Fibroblast of skin of scalp (primary cell): ENCODE measurements at places on chromosomes 3 and 15.
A peak's percentile ranks its signal among the peaks of the same experiment; 100 is the strongest.

GRCh38 chr15:45690581-45691260 lies 55.9 kb downstream of the SQOR start:
- DNase-seq: no peak

GRCh38 chr3:70815817-70816216 lies 503.4 kb upstream of the MDFIC2 start:
- no peak for DNase-seq

DNA sequence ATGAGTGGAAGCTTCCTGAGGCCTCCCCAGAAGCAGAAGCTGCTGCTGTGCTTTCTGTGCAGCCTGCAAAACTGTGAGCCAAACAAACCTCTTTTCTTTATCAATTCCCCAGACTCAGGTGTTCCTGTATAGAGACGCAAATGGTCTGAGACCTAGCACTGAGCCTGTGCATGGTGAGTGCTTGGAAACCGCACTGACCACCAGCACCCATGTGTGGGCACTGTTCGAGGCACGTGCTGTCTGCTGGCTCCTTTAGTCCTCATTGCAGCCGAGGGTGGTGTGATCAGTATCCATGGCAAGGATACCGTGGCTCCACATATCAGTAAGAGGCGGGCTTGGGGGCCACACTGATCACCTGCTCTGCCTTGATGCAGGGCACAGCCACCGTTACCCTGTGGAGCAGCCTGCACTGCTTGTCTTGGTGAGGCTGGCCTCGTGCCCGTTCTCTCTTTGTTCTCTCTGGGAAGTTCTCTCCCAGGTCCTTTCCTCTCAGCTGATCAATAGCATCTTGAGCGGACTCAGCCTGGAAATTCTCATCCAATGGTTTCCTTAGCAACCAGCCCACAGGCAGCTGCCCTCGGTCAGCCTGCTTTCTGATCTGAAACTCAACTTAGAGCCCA lies 101.0 kb downstream of the PLXNA1 start:
- DNase-seq: no peak

- no peak for DNase-seq
These were observed 30.2 kb downstream of the RPLP1 start for GRCh38 chr15:69482686-69483256.

DNA sequence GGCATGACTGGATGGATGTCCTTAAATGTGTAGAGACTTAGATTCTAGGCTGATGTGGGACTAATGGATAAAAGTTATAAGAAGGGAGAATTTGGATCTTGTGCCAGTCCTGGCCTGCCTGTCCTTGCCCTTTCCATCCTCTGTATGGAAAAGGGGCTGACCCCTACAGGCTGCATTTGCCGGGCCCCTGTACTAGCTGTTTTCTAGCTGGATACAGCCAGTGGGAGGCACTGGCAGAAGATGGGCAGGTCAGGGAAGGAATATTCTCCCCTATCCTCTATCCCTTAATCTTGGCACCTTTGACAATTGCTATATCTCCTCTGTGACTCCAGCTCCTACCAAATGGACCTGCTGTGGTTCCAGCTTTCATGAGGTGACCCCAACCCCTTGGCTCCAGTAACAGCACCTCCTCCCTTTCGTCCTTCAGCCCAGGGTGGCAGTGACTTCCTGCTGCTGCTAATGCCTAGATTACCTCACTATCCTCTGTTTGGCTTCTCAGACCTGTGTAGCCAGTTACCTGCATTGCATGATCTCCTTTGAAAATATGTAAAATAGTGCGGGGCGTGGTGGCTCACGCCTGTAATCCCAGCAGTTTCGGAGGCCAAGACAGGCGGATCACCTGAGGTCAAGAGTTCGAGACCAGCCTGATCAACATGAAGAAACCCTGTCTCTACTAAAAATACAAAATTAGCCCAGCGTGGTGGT lies 6.2 kb upstream of the TNFAIP8L3 start:
- no peak for DNase-seq

DNA sequence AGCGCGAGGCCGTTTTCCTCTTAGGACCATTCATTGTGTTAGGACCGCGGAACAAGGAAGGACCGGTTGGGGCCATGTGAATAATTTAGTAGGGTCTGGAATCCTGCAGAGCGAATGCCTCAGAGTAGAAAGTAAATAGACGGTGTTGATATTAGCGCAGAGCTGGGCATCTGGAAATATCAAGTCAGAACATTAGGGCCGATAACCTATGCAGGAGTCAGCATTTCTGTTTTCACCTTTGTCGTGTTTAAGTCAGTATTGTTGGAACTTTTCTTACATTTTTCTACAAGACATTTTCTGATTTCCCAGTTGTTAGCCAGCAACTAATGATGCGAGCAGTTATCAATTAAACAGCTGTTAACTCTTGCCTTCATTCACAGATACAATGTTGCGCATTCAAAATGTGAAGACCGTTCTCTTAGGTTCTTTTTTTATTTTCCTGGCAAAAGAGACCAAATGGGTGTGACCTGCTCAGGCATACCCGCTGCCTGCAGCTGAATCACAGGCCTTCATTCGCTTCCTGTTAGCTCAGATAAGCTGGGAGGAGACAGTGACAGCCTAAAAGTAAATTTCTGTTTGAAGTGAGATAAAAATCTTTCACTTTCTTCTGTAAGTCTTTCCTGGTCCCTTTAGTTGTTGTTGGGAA lies 966 bp upstream of the PKM start:
- peak; percentile 74 for DNase-seq

GRCh38 chr3:143507735-143508580 lies 340.3 kb downstream of the SLC9A9 start:
- DNase-seq: peak; percentile 81

DNA sequence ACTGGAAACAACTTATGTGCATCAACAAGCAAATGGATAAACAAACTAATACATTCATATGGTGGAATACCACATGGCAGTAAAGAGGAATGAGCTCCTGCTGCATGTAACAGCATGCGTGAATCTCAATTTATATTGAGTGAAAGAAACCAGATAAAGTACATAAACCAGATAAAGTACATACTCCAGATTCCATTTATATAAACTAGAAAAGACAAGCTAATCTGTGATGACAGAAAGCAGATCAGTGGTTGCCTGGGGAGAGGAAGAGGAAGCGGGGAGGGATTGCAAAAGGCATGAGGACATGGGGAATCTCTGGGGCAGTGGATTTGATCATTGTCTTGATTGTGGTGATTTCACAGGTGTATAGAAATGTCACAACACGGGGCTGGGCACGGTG lies 34.2 kb downstream of the LIMD1 start:
- no peak for DNase-seq

DNA sequence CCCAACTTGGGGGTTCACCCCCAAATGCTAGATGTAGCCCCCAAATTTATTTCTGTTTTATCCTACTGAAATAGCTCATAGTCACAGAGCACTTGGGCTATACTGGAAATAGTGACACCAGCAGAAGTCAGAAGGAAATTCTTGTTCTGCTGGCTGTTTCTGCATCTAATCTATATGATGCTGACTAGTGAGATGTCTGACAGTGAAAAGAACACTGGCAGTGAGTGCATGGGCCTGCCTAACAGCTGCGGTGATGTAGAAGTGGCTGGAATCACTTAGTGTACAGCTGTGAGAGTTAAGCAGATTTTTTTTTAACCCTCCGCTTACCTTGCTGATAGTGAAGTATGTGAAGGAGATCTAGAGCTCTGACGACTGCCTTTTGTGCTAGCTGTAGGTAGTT lies 14.0 kb downstream of the TTC14 start:
- no peak for DNase-seq

- no peak for DNase-seq
These were observed 305.7 kb upstream of the ICE2 start for GRCh38 chr15:60784483-60785254.

GRCh38 chr15:64731012-64731804 lies 44.2 kb downstream of the RBPMS2 start:
- peak; percentile 65 for DNase-seq

GRCh38 chr3:22862111-22862510 lies 341.0 kb upstream of the UBE2E2 start:
- no peak for DNase-seq

GRCh38 chr15:69941706-69942495 lies 155.8 kb downstream of the TLE3 start:
- no peak for DNase-seq

- no peak for DNase-seq
These were observed 74.2 kb upstream of the FNDC3B start for GRCh38 chr3:171965067-171965712.

DNA sequence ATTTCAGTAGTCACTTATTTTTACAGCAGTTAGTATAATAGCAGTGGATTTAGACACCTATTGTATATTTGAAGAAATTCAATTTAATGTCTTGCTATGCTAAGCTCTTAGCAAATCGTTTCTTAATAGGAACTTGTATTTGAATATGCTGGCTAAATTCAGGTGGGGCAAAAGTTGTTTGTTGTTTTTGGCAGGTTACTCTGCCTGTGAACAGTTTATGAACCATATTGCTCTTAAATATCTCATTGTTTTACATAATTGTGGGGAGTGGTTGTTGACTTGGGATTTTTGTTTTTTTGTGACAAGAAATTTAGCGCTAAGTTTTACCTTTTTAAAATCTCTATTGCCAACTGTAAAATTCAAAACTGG lies 43.4 kb downstream of the NR2C2 start:
- no peak for DNase-seq
